ENCODE measurements at places on chromosomes 2 and 18.

DNA sequence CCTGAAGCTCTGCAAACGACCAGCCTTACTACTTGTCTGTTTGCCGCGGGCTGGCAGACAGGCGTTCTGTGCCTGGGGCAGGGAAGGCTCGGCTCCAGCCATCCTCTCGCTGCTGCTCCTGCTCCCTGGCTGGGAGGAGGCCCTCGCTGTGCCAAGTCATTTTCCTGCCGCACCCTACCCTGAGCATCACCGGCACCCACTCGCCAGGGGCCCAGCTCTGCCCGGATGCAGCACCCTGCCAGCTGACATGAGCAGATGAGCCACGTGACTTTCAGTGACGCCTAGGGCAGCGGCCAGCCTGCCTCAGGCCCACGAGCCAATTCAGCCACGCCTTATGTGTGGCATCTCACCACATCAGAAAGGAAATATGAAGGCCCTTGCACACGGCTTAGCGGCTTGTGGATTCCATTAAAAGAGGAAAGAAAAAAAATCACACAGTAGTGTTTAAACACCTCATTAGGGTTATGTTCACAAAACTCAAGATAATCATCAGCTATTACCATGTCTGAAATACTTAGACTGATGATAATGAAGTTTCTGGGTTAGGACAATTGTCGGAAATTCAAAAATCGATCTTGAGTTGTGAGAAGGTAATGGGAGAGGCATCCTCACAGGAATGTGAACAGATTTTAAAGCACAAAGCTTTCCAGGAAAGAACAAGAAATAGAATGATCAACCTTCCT is 250.5 kb downstream of the TWIST2 start:
- DNase-seq = no peak

GRCh38 chr2:150280231-150280630 is 207.2 kb downstream of the RND3 start:
- no peak for DNase-seq

GRCh38 chr2:111627256-111627655 is 256.7 kb downstream of the ANAPC1 start:
- DNase-seq = no peak

GRCh38 chr2:54613386-54613785 is 110.1 kb upstream of the EML6 start:
- DNase-seq = no peak

DNA sequence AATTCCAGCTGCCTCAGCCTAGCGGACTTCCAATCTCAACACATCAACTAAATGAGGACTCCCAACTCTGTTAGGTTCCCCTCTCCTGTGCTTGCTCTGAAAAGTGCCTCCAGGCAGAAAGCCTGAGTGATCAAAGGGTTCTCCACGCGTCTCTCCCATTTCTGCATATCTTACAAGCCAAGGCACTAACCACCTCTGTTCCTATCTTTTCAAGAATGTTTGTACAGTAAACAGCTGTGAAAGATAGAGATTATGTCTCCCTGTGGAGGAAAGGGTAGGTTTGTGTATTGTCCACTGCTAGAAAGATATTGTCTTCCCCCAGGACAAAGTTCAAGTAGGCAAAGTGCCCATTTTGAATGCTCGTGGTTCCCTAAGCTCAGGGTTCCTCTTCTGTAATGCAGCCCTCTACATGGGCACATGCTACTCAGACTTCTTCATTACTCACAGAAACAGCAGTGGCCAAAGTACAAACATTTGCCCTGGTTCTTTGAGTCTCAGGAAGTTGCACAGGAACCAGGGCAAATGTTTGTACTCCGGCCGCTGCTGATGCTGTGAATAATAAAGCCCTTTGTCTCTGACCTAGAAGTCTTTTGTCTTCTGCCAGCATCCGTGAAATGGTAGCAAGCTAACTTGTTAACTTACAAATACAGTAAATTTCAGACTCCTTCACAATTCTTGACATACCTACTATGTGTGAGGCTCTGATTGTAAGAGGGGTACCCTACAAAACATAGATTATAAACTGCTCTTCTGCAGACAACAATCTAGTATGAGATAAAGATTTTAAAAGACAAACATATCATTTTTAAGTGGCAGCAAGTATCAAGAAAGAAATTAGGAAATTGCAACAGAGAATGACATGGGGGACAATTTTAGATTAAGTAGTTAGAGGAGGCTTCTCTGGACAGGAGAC is 44.5 kb downstream of the PKDCC start:
- DNase-seq = no peak

DNA sequence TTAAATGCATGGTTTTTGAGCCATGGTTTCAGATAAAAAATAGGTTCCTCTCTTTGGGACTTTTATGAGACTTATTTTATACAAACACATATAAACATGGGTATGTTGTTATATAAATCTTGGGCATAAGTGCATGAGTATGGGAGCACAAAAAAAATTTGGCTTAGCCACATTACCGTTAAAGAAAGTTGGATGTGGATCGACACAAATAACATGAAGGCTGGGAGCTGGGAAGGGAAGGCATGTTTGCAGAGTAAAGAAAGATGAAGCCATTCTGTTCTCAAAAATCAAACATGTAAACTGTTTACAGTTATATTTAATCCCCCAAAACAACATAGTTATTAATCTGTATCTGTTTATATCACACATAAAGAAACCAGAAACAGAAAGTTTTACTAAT is 313.8 kb downstream of the NRXN1 start:
- no peak for DNase-seq

GRCh38 chr18:62778976-62779869 is 63.9 kb downstream of the PHLPP1 start:
- DNase-seq = no peak

DNA sequence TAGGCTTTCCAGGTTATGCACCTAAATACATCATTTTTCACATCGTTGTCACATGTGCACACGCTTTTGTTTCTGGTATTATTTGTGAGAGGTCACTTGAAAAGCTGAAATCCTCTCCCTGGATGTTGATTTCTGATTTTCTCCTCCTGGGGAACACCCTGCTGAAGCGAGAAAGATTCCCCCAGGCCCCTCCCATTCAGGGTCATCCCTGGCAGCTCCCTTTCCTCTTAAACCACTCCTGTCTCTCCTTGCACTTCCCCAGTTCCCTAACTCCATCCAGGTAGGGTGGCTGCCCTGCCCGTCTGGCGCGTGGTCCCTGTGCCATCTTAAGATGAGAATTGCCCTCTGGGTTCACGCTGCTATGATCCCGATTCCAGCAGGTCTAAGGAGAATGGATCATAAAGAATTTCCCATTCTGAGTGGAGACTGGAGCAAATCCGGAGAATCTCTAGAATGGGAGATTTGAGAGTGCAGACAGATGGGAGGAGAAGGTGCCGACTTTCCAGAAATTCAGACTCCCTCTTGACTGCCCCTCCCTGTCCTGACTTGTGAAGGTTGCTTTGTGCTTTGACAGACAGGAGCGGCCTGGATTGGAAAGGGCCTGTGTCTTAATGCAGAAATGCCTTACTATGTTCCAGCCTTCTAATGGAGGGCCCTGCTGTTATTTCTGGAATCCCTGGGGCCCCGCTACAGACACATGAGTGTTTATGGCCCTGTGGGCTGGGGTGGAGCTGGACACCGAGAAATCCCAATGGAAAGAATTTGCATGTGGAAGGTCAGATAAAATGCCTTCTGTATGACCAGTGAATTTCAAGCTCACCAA is 1.3 kb upstream of the YWHAQ start:
- no peak for DNase-seq

DNA sequence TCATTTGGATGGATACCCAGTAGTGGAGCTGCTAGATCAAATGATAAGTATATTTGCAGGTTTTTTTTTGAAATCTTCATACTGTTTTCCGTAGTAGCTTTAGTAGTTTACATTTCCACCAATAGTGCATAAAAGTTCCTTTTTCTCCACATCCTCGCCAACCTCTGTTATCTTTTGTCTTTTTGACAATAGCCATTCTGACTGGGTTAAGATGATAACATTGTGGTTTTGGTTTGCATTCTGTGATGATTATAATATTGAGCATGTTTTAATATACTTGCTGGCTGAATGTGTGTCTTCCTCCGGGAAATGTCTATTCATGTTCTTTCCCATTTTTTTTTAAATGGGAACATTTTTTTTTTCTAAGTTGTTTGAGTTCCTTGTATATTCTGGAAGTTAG is 260.0 kb downstream of the GULP1 start:
- DNase-seq = no peak

GRCh38 chr18:43863180-43863579 is 585.9 kb upstream of the SYT4 start:
- DNase-seq = no peak

GRCh38 chr2:25955869-25956535 is 26.3 kb downstream of the KIF3C start:
- no peak for DNase-seq

DNA sequence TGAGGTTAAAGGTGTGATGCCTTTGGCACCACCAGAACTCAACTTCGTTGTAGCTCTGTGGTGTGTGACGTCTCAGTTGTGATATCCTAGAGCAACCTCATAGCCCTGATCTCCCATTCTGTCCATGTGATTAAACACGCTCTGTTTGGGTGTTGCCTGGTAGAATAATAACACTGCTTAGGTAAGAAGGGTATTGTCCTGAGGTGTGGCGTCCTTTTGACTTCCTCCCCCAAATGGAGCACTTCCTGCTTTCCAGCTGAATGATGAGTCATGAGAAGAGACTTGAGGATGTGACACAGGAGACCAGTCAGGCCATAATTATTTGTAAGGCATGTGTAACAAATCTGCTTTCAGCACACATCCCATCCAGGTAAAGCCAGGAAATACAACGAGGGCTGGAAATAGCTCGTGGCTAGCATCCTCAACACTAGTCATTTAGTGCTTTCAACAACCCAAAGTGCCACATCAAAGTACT is 100.7 kb downstream of the RAPGEF4 start:
- DNase-seq = no peak

DNA sequence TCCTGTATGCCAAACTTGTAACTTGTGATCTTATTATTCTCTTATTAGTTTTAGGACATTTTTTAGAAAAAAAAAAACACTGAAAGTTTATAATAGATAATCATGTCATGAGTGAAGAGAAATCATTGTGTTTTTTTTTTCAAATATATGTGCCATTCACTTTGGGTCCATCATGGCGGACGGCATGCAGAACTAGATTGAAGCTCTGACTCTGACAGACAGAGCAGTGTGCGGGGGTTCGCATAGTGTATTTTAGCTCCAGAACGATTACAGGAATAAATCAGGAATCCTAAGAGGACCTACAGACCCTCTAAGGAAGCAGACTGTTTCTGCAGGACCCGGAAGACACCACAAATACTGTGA is 484.4 kb upstream of the REG3G start:
- no peak for DNase-seq

GRCh38 chr18:26746826-26747475 is 118.6 kb downstream of the AQP4 start:
- DNase-seq = no peak

- no peak for DNase-seq
Observed at GRCh38 chr18:27400001-27400400, 214.9 kb upstream of the CHST9 start.

GRCh38 chr2:48148841-48149430 is 242.6 kb upstream of the FBXO11 start:
- DNase-seq = no peak

- DNase-seq = no peak
Observed at GRCh38 chr2:61967262-61967661, 61.8 kb downstream of the COMMD1 start.

DNA sequence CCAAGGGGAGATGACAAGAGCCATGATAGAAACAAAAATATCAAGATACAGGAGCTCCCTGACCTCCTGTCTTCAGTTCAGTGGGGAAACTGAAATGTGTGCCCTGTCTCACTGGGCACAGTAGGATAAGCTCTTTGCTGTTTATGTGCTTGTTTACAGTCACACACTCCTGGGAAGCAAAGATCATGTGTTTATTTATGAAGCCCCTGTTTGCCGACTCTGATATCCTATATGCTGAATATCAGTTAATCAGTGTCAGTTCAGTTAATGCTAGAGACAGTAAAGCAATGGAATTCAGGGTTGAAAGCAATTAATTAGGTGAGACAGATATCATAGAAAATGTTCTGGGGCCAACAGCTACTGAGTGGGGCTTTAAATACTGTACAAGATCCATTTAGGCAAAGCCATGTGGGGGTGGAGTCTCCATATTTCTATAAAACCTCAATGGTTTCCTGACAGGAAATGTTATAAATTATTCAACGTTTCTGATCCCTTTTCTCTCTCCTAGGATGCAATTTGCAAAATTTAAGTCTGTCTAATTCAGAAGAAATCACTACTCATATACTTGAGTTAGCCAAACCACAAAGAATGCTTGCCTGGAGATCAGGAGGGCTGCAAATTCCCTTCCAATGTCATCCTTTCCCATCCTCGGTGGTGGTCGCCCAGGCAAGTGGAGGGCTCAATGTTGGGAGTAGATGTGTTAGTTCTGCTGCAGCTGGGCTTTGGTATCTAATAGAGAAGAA is 551.3 kb downstream of the CMPK2 start:
- DNase-seq = no peak

DNA sequence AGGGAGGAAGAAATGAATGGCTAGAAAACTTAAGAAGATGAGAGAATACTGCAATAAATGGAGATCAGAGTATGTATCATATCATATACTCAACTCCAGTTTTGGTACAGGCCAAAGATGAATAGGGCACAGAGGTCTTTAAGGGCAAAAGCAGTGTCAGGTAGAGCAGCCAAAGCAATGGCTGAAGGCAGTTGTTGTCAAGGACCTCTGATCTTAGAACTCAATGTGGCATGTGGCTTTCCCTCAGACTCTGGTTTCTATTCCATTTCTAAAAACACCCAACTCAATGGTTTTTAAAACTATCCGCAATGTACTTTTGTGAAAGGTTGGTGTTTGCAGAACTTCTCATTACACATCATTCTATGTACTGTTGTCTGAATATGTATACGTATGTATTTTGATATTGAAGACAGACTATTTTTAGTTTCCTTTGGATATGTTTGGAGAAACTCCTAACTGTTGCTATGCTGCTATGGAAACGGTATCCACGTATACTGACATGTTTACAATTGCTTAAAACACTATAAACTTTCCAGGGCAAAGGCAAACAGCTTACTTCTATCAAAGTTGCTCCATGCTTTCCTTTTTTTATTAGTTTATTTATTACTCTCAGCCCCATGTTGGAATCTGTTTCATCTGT is 58.1 kb upstream of the PELI1 start:
- no peak for DNase-seq

- no peak for DNase-seq
Observed at GRCh38 chr2:162430323-162430722, 86.4 kb downstream of the GCA start.

DNA sequence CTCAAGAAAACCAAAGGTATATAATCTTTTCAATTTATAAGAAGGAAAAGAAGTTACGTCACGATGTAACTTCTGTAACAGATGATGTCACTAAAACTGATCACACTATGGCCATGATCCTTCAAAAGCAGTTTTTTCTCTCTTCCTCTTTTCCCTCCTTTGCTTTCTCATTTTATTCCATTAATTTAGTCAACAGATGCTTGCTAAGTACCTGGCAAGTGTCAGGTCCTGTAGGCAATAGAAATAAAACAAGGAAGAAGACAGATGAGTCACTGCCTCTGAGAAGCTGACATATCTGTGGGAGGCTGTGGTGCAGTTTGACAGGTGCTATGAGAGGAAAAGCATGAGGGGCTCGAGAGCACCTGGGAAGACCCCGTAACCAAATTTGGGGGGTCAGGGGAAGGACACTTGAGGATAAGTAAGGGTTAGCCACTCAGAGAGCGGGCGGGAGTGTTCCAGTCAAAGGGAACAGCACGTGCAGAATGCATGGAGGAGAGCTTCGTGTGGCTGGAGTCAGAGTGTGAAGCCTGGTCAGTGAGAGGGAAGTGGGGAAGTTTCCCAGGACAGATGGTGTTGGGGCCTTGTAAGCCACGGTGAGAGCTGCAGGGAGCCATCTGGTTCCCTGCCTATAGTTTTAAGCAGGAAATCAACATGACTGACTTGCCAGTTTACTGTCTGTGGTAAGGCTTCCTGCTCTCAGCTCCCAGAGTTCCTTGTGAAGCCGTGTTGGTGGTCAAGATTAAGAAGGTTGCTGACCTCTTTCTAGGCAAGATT is 198.8 kb upstream of the FOSL2 start:
- DNase-seq = no peak

All from GM10248 (cell line).